ENCODE measurements at places on chromosomes 12 and 14.
A peak's percentile ranks its signal among the peaks of the same experiment; 100 is the strongest.

DNA sequence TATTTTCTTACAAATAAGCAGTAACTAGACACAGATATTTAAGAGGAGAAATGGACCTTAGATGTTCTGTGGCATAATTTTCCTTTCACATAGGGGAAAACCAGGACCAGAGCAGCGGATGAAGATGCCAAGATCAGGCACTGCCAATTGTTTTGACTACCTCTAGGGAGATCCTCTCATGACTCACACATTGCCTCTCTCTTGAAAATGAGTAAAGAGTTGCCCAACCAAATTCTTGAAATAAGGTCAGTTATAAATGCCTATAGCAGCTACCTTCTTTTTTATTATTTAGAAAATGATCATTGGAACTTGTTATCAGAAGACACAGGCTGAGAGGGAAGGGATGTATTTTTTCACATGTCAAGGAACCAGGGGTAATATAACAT is 263.4 kb upstream of the PLEKHG7 start:
- no peak for DNase-seq

DNA sequence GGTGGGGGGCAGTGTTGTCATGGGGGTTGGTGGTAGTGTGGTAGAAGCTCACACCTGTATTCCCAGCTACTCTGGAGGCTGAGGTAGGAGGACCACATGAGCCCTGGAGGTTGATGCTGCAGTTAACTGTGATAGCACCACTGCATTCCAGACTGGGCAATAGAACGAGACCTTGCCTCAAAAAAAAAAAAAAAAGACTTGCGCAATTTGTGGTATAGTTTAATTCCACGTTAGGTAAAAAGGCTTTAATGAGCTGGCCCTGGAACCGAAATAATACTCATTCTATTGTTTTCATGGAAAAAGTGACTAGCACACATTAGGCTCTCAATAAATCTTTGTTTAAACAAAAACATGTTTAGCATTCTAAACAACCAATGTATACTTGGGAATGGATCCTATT is 25.4 kb upstream of the NAP1L1 start:
- DNase-seq, result no peak

- no peak for DNase-seq
Measured at GRCh38 chr12:93813186-93813585, 136.0 kb downstream of the CRADD start.

DNA sequence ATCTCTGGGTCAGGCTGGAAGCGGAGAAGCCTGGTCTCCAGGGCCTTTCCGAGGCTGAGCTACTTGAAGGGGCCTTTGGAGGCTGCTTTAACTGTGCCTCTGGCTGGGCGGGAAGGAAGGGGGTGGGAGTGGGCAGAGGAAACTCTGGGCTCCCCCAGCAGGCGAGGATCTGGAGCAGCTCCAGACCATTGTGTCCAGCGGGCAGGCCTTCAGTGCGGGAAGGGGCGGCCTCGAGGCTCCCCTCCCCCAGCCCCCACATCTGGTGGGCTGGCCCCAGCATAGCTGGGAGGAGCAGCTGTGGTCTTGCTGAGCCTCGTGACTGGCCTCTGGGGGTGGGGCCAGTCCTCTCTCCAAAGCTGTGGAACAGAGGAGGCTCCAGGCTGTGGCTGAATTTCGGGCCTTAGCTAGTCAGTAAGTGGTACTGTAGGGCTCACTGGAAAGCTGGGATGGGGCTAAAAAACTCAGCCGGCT is 3.4 kb downstream of the TAMALIN start:
- peak; percentile 81 for DNase-seq

GRCh38 chr12:47773858-47774580 is 981 bp downstream of the SLC48A1 start:
- DNase-seq, result no peak

- DNase-seq, result peak; percentile 90
Measured at GRCh38 chr12:14554281-14555007, 13.2 kb downstream of the PLBD1 start.

DNA sequence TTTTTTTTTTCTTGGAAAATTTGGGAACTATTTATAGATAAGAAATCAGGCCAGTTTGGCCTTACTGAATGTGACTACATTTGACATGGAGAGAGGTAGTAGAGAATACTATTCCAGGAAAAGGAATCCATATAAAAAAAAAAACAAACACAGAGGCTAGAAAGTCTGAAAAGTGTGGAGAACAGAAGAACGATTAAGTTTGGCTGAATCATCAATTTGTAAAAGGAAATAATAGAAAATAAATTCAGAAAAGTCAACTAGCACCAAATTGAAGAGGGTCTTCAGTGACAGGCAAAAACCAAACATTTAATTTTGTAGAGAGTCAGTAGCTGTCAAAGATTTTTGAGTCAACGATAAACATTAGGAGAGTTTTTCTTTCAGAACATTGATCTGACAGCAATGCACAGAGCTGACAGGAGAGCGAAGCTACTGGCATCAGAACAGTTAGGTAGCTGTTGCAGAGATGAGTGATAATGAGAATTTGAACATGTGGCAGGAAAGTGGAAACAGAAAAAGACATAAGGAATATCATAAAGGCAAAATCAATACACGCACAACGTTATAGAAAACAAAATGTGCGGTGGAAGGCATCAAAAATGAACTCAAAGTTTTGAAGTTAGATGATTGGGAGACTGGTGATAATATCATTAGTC is 241.2 kb downstream of the SOX5 start:
- DNase-seq, result no peak

DNA sequence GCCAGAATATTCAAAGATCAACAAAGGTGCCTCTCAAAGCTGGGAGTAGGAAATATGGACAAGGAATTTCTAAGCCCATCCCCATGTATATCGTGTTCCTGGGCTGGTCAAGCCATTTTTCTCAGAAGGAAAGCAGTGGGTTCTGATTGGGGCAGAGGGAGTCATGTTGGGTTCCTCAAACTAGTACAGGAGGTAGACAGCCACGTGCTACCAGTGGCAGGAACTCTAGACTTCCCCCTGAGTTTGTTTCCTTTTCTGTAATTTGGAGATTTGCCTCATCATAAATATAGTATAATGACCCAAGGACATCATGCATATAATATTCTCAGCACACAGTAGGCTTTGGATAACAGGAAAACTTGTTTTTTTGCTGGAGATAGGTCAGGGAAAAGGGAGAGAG is 16.4 kb upstream of the PLEKHH1 start:
- no peak for DNase-seq
